ENCODE measurements at places on chromosomes 1 and 21. TPM values are rescaled to one million over a fixed set of nuclear protein-coding genes. Genes with fewer than 3 reads are reported as not detected.

DNA sequence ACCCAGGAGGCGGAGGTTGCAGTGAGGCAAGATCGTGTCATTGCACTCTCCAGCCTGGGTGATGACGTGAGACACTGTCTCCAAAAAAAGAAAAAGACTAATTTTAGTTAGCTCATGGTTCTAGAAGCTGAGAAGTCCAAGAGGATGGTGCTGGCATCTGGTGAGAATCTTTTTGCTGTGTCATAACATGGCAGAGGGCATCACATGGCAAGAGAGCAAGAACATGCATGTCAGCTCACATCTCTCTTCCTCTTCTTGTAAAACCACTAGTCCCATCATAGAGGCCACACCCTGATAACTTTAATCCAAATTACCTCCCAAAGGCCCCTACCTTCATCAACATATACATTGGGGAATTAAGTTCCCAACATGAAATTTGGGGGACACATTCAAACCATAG, 13.8 kb upstream of the CNN3 start:
- no peaks in the 10 kb centered on the region for H3K36me3 ChIP-seq
- H3K4me3 ChIP-seq: no peak overlapping the region
- H3K27ac ChIP-seq: no peak overlapping the region
- no peak for DNase-seq
- no peaks in the 10 kb centered on the region for H3K4me1 ChIP-seq

GRCh38 chr1:92016720-92017316, 13.0 kb upstream of the EPHX4 start:
- no peak overlapping the region for H3K4me3 ChIP-seq
- no peak overlapping the region for H3K27ac ChIP-seq
- no peaks in the 10 kb centered on the region for H3K4me1 ChIP-seq
- no peaks in the 10 kb centered on the region for H3K27me3 ChIP-seq

DNA sequence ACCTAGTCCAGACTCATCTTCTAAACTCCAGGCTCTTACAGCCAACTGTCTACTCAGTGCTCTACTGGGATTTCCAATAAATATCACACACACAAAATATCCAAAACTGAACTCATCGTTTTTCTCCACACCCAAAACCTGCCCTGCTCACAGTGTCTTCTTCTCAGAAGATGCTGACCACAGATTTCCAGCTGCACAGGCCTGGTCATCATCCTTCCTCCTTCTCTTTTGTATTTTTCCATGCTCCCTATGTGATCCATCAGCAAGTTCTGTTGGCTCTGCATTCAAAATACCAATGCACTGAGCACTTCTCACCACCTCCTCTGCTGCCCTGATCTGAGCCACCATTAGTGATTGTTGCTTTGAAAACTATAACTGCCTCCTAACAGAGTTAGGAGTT, 159.5 kb upstream of the KAZN start:
- H3K36me3 ChIP-seq: no peaks in the 10 kb centered on the region
- no peak overlapping the region for H3K4me3 ChIP-seq
- DNase-seq: no peak
- no peaks in the 10 kb centered on the region for H3K27me3 ChIP-seq

GRCh38 chr1:194600716-194601115, 1414.3 kb upstream of the B3GALT2 start:
- H3K27ac ChIP-seq: no peak overlapping the region
- no peaks in the 10 kb centered on the region for H3K36me3 ChIP-seq
- H3K4me1 ChIP-seq: no peaks in the 10 kb centered on the region
- no peak for DNase-seq

HTR1D gene
- total RNA-seq: not detected

OR6N1 gene
- total RNA-seq: not detected

KCNC4 gene
- 5.5 TPM for total RNA-seq

ST6GALNAC5 gene
- total RNA-seq: 11.4 TPM

Measured in ovary (tissue), 10 donors.